Epithelial cell of esophagus (primary cell): ENCODE measurements at places on chromosomes 12 and 14.

DNA sequence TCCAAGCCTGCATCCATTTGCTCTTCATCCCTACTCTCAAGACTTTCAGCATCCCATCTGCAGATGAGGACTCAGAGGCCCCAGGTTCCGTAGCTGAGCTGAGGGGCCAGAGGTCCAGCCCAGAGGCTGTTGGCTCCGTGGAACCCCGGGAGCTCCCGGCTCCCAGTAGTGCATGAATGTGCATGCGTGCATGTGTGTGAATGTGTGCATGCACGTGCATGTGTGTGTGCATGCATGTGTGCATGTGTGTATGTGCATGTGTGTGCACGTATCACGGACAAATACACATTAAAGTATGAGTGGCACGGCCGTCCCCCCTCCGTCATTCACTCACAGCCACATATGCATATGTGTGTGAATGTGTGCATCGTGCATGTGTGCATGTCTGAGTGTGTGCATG, 149.9 kb downstream of the KIF26A start:
- DNase-seq, result no peak

DNA sequence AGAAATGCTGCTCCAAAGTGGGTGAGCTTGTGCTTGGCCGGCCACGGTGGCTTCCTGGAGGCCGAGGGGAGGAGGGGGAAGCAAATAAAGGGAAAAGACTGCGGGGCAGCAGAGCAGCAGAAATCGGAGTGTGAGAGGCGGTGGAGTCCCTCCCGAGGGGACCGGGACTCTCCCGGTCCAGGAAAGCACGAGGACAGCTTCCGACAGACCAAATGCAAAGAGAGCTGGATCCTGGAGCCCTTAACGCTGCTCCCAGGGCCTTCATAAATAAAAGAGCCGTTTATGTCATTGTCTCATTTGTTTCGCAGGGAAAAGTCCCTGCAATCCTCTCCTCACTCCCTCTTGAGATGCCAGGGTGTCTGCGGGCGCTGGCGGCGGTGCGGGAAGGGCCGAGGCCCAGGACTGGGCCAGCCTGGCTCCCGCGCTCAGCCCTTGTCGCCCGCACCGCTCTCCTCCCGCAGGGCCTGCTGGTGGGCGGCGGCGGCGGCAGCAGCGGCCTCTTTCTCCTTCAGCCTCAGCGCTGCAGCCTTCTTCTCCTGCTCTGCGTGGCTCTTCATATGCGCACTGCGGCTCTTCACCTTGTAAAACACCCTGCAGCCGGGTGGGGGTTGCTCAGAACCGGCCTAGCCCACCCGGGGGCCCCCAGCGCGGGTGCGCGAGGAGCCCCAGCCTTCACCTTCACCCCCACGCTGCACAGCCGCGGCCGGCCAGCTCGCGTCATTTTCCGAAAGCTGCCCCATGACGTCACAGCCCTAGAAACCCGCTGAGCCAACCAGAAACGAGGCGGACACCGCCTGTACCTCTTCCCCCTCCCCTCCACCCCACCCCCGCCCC, 4.5 kb upstream of the PNMA1 start:
- no peak for DNase-seq

- DNase-seq, result no peak
Measured at GRCh38 chr12:127556231-127556886, 710.6 kb upstream of the TMEM132C start.

DNA sequence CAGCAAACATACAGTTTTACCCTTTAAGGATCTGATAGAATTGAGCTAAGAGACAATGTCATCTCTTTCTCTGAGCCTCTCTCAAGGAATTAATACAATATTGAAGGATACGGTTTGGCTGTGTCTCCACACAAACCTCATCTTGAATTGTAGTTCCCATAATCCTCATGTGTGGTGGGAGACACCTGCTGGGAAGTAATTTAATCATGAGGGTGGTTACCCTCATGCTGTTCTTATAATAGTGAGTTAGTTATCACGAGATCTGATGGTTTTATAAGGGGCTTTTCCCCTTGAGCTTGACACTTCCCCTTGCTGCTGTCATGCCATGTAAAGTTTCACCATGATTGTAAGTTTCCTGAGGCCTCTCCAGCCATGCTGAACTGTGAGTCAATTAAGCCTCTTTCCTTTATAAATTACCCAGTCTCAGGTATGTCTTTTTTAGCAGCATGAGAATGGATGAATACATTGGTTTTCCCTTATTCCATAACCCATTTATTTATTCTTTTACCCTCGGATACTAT, 47.6 kb downstream of the TMEM30B start:
- DNase-seq, result no peak
